ENCODE measurements at places on chromosomes 5 and 9.

DNA sequence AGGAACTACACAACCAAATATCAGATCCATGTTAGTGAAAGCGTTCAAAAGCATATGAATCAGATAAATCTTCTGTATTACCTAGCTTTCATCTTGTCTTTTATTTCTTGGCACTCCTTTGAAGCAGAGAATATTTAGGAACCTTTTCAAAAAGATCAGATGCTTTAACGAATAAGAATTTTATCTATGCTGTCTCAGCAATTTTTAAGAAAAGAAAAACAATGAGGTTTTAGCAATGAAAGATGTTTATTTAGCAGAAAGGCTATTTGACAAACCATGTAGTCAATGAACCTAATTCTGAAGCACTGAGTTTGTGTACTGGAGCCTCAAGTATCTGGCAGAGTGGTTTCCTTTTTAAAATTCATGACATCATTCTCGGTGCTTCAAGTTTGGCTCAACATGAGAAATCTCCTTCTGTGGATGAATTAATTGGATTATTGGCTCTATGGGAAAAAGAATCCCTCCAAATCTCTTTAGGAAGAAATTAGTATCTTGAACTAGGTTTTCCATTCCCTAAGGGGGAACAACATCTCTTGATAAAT is 534.7 kb downstream of the CAAP1 start:
- DNase-seq: no peak

- DNase-seq: no peak
Observed at GRCh38 chr5:160105686-160106360, 13.4 kb downstream of the PWWP2A start.

DNA sequence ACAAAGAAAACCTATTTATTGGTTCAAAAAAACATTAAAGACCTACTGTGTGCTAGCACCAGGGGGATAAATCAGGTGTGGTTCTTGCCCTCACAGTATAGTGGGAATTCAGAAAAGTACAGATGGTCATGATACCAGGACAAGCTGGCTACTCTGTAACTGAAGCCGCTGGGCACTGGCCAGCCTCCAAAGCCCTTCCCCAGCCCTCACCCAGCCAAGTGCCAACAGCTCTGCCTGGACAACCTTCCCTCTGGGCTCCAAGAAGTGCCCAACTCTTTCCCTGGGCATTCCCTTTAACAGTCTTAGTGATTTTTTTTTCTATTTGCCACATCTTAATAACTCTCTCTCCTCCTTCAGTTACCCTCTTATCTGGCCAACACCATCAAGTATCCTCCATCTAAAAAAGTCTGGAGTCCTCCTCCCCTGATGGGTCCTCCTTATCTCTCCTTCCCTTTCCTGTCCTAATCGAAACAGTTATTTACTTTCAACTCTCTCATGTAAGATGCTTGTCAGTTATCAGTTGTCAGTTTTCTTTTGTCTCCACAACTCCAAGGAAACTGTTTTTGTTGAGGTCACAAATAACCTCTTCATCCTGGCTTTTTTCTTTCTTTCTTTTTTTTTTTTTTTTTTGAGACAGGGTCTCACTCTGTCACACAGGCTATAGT is 13.3 kb upstream of the SEPTIN8 start:
- no peak for DNase-seq

GRCh38 chr5:123496892-123497291 is 15.1 kb upstream of the CSNK1G3 start:
- DNase-seq: peak; percentile 56

DNA sequence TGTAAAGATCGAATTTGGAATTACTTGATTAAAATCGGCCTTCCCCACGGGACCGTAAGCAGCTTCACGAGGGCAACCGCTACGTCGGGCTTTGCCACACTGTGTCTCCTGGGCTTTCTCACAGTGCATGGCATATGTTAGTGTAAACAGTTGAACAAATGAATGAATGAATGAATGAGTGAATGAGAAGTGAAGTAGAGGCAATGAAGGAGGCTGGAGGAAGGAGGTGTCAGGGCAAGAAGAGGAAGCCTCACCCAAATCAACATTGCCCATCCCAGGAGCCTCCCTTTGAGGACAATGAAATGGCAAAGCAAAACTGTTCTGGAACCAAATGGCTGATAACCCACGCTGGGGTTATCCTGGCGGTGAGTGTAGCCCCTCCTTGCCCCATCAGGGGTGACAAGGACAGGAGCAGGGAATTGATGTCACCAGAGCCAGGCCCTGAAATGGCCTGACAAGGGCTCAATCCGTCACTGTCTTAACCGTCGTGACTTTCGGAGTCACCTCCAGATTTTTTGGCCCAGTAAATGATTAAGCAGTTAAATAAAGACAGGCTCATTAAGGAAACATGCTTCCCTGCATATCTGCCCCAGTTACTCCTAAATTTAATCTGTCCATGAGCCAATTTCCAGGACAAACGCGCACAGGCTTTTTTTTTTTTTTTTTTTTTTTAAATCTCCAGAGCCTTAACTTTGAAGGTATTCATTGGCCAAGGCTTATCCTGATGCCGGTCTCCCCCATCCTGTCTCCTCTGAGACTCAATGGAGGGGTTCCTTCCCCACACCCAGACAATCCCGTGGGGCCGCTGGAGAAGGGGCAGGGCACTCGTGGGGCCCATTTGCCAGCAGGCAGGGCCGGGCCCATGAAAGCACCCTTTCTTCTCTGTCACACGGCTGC is 88.4 kb upstream of the BOD1 start:
- no peak for DNase-seq

Measured in muscle of arm (tissue), 14 donors.